Activated CD8-positive, alpha-beta T cell treated with anti-CD3 and anti-CD28 coated beads for 36 hours (primary cell): ENCODE measurements at places on chromosomes 5 and 9. TPM values are rescaled to one million over a fixed set of nuclear protein-coding genes. Genes with fewer than 3 reads are reported as not detected.

DNA sequence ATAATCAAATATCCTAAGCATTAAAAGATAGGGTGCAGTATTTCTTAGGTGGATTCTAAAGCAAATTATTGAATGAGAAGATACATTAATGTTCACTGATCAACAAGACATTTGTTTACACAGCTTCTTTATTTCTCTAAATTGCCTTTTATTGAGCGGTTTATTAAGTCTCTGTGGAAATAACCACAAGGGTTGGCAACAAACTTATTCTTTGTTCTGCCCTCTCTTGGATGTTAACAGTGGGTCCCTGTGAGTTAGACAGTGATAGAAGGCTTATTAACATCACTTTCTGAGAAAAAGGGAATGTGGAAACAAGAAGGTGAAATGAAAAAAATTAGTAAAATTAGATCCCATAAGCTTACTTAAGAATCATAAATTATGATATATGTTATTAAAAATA is 82.7 kb upstream of the C6 start:
- H3K36me3 ChIP-seq = no peaks in the 10 kb centered on the region
- no peak overlapping the region for H3K4me3 ChIP-seq
- DNase-seq = no peak
- no peak overlapping the region for H3K27ac ChIP-seq

DNA sequence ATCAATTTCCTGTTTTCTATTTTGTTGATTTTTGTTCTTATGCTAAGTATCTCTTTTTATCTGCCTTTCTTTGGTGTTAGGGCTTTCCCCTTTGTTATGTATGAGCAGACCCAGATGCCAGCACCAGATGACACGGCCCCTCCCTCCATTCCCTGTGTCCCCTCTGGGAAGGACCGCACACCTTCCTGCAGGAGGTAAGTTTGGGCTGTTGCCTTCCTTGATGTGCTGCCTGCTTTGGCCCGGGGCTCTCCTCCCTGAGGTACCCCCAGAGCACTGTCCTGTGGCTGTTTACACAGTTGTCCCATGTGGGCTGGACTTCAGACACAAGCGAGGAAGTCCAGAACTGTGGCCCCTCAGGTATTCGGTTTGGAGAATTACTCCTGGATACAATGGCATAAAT is 343.8 kb upstream of the IRX1 start:
- no peak overlapping the region for H3K27ac ChIP-seq
- no peaks in the 10 kb centered on the region for H3K4me1 ChIP-seq
- H3K27me3 ChIP-seq = peaks cover 3% of the 10 kb centered on the region
- no peaks in the 10 kb centered on the region for H3K36me3 ChIP-seq

GRCh38 chr5:83721953-83722901 is 1.6 kb upstream of the HAPLN1 start:
- H3K4me3 ChIP-seq = peak overlapping the region; percentile 16
- peak; percentile 34 for DNase-seq
- no peak overlapping the region for H3K27ac ChIP-seq
- H3K36me3 ChIP-seq = no peaks in the 10 kb centered on the region

Gene FREM1
- not detected for total RNA-seq

DNA sequence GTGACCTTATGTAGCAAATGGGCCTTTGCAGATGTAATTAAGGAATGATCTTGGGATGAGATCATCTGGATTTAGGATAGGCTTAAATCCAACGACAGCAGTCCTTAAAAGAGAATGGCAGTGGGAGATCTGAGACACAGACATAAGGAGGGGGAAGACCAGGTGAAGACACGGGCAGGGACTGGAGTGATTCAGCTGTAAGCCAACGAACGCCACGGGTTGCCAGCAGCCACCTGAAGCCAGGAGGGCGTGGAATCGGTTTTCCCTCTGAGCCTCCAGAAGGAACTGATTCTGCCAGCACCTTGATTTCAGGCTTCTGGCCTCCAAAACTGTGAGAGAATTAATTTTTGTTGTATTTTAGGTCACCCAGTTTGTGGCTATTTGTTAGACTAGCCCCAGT is 218.6 kb upstream of the ANKRD55 start:
- DNase-seq = no peak
- H3K27ac ChIP-seq = no peak overlapping the region
- H3K36me3 ChIP-seq = no peaks in the 10 kb centered on the region

Gene SLC34A1
- 0.43 TPM for total RNA-seq

- peaks cover 29% of the 10 kb centered on the region for H3K4me1 ChIP-seq
- no peaks in the 10 kb centered on the region for H3K27me3 ChIP-seq
- H3K27ac ChIP-seq = peak overlapping the region; percentile 31
These were observed 23.1 kb upstream of the ERCC6L2 start for GRCh38 chr9:95852059-95853032.

DNA sequence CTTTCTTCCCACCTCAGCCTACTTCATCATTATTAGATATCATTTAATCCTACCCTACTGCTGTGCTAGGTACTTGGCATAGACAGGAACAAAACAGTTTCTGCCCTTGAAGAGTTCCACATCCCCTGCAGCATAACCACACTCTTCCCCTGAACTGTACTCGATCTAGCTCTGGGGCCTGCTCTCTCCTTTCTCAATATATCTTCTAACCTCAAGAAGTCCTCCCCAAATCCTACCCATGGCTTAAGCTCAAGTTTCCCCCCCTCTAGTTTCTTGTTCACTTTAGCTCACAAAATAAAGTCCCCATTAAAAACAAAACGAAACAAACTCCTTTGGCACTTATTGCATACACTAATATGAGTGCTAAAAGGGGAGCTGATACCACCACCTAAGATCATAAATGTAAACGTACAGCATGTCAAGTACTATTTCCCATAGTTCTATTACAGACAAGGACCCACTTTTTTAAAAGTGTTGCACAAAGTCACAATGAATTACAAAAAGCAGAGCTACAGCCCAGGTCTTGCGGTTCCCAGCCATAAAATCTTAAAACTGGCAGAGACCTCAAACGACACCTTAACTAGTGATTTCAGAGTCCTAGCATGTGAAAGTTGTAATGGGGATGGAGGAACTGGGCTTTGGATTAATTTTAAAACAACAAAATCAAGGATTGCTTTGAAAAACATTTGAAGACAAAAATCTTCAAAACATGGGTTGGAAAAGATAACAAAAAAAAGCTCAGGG is 80.7 kb downstream of the PTPDC1 start:
- H3K4me3 ChIP-seq = peak overlapping the region; percentile 72
- peaks cover 18% of the 10 kb centered on the region for H3K36me3 ChIP-seq
- no peak for DNase-seq

- no peaks in the 10 kb centered on the region for H3K4me1 ChIP-seq
- no peaks in the 10 kb centered on the region for H3K36me3 ChIP-seq
- no peaks in the 10 kb centered on the region for H3K27me3 ChIP-seq
- H3K27ac ChIP-seq = no peak overlapping the region
- DNase-seq = no peak
These were observed 373.6 kb upstream of the COX7C start for GRCh38 chr5:86244153-86244552.

GRCh38 chr5:144453753-144454152 is 283.1 kb downstream of the KCTD16 start:
- no peaks in the 10 kb centered on the region for H3K36me3 ChIP-seq
- no peak overlapping the region for H3K27ac ChIP-seq
- H3K27me3 ChIP-seq = no peaks in the 10 kb centered on the region
- H3K4me1 ChIP-seq = no peaks in the 10 kb centered on the region
- H3K4me3 ChIP-seq = no peak overlapping the region
- no peak for DNase-seq

GRCh38 chr9:132578367-132578932 is 4.0 kb upstream of the BARHL1 start:
- peaks cover 10% of the 10 kb centered on the region for H3K4me1 ChIP-seq
- no peaks in the 10 kb centered on the region for H3K36me3 ChIP-seq
- H3K27me3 ChIP-seq = peaks cover 71% of the 10 kb centered on the region
- no peak overlapping the region for H3K4me3 ChIP-seq
